NCI-H1092 treated with DMSO at 0.1 percent for 48 hours (cell line): ENCODE measurements at places on chromosomes 1 and 21.

- DNase-seq = no peak
Observed at GRCh38 chr1:91130256-91130985, 108.6 kb upstream of the ZNF644 start.

DNA sequence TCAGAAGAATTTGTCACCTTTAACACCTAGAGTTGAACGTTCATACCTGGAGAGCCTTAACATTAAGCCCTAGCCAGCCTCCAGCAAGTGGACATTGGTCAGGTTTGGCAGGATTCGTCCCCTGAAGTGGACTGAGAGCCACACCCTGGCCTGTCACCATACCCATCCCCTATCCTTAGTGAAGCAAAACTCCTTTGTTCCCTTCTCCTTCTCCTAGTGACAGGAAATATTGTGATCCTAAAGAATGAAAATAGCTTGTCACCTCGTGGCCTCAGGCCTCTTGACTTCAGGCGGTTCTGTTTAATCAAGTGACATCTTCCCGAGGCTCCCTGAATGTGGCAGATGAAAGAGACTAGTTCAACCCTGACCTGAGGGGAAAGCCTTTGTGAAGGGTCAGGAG, 52.3 kb downstream of the UBE4B start:
- DNase-seq = no peak

- DNase-seq = no peak
Observed at GRCh38 chr1:226217273-226217672, 6.2 kb upstream of the MIXL1 start.

DNA sequence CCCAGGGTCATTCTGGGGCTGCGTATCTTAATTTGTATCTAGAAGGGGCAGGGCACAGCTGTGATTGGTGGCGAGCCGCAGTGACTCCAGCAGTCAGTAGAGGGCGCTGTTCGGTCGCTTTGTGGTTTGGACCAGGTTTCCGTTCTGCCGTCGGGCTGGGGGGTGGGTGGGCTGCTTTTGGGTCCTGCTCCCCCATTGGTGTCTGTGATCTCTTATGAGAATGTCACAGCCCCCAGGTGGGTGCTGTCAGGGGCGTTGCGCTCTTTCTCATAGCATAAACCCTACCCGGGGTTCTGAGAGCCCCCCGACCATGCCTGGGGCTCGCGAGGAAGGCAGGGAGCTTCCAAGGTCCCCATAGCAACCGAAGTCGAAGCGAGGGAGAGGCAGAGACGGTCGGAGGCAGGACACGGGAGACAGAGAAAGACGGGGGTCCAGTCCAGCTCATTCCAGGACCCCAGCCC, 5.4 kb downstream of the TFF3 start:
- DNase-seq = peak; percentile 84

DNA sequence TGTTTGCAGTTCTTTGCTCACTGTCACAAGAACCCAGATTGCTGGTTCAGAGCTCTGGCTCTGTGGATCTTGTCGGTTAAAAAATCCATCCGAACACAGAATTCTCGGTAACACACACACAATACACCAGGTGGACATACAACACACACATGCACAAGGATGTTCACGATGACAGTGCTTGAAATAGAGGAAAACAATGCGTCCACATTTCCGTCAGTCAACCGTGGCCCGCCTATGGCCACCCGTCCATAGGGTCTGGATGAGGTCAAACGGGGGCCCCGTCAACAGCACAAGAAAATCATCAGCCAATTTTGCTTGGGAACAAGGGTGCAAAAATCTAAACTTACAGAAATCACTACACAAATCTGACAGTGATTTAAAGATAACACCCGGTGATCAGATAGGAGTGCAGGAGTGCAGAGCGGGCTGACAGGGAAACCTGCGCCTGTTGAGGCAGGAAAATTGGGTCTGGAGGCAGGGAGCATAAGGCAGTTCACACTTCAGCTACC, 50.4 kb upstream of the SLC19A1 start:
- no peak for DNase-seq

GRCh38 chr1:33152685-33153432, 29.0 kb downstream of the TRIM62 start:
- DNase-seq = peak; percentile 81
